Posterior cingulate gyrus (tissue), 11 donors: ENCODE measurements at places on chromosomes 16 and 17.

GRCh38 chr16:22732400-22732799 lies 81.6 kb upstream of the HS3ST2 start:
- DNase-seq, result no peak

DNA sequence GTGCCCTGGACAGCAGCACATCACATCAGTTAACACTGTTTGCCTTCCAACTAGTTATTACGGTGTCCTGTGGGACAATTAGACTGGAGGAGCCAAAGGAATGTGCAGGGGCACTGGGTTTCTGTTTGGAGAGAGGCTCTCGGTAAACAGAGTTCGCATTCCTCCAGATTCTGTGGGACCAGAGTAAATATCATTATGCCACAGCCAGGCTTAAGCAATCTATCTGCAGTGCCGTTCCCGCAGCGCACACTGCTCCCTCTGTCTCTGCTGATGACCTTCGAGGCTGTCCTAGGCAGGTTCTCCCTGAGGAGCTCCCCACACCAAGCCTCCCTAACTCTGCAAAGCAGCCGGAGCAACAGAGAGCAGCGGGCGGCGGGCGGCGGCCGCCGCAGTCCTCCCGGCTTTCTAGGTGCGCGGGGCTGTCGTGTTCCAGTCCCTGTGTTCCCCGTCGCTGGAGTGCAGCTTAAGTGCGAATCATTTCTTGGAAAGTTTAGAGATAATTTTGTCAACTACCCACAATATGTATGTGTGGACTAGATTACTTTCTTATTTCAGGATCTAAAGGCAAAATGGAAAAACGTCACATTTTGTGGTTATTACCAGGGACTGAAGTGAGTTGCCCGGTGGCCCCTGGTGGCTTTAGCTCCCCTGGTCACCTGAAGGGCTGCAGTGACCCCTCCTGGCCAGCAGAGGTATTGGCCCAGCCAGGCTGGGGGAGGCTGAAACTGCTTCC lies 43.3 kb downstream of the PGS1 start:
- DNase-seq, result peak; percentile 82

- no peak for DNase-seq
Observed at GRCh38 chr17:46737326-46737725, 81.2 kb downstream of the WNT3 start.

GRCh38 chr17:75976175-75976848 lies 2.7 kb downstream of the ACOX1 start:
- no peak for DNase-seq

- DNase-seq, result peak; percentile 45
Observed at GRCh38 chr17:7650509-7651096, at the start of gene ATP1B2. ATP1B2 (plus strand) TSS chr17:7650926; CDS start chr17:7651519, 593 bp downstream.

GRCh38 chr16:79833559-79833958 lies 233.0 kb upstream of the MAF start:
- no peak for DNase-seq

DNA sequence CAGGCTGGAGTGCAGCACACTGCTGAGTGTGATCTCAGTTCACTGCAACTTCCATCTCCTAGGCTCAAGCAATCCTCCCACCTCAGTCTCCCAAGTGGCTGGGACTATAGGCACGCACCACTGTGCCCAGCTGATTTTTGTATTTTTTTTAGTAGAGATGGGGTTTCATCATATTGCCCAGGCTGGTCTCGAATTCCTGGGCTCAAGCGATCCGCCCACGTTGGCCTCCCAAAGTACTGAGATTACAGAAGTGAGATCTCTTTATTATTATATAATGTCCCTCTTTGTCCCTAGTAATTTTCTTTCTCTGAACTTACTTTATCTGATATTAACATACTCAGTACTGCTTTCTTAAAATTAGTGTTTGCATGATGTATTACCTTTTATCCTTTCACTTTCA lies 8.3 kb downstream of the CFAP97D1 start:
- DNase-seq, result no peak

DNA sequence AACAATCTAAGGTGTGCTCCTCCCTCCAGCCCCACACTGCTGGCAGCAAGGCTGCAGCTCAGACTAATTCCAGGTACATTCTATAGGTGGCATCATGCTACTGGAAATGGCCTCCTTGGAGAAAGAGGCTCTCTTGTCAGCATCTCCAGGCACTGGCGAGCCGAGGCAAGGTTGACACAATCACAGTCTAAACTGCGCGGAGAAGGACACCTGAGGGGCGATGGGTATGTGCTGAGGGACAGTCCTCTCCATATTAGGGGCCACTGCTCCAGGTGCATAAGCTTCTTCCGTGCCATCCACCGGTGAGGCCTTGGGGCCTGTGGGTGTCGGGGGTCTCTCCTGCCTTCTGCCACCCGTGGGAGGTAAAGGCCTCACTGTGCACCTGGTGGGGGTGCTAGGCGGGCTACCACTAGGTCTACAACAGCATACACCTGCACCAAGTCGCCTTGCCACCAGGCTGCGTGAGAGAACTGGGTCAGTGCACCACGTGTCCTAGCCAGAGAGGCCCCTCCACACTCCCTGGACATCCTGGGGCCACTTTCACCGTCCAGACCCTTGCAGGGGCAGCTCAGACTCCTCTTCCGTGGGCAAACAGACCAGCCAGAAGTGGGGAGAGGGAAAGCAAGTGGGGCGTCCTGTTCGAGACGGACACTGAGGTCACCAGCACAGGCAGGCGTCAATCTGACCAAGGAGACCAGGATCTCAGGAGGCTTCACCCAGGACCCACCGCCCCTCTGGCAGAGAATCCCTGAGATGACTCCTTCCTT lies 12.1 kb upstream of the CBX8 start:
- no peak for DNase-seq

DNA sequence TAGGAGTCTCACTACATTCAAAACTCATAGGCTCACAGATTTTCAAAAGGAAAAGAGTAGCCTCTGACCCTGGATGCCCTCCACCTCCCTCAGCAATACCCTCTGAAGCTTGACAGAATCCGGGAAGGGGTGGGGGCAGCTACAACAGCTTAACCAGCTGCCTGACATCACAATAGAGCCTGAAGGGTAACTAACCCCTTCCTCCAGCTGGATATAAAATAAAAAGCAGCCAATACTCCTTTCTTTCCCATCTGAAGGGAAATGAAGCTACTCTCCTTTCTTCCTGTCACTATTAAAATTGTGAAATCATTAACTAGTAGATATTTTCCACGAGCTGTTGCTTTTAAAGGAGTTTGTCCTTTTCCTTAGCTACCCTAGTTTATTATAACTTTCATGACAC lies 24.0 kb downstream of the USP31 start:
- no peak for DNase-seq

DNA sequence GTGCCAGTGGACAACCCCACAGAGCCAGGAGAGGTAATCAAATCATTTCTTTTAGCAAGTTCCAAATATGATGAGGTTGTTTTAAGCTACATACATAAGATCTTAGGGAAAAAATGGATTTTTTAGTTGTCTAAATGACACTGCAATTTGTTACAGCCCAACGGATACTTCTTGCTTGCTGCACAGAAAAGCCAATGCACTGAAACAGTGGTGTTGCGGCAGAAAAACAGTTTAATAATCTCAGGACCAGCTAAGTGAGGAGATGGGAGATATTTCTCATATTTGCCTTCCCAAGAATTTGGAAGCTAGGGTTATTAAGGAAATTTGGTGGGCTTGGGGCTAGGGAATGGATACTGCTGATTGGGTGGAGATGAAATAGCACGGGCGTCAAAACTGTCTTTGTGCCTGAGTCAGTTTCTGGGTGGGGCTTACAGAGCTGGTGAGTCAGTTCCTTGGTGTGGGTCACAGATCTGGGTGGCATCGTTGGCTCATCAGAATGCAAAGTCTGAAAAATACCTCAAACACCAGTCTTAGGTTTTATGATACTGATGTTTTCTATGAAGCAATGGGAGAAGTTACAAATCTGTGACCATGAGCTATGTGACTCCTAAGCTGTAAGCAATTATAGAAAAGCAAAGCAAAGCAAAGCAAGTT lies 255.4 kb downstream of the IRX3 start:
- DNase-seq, result no peak

DNA sequence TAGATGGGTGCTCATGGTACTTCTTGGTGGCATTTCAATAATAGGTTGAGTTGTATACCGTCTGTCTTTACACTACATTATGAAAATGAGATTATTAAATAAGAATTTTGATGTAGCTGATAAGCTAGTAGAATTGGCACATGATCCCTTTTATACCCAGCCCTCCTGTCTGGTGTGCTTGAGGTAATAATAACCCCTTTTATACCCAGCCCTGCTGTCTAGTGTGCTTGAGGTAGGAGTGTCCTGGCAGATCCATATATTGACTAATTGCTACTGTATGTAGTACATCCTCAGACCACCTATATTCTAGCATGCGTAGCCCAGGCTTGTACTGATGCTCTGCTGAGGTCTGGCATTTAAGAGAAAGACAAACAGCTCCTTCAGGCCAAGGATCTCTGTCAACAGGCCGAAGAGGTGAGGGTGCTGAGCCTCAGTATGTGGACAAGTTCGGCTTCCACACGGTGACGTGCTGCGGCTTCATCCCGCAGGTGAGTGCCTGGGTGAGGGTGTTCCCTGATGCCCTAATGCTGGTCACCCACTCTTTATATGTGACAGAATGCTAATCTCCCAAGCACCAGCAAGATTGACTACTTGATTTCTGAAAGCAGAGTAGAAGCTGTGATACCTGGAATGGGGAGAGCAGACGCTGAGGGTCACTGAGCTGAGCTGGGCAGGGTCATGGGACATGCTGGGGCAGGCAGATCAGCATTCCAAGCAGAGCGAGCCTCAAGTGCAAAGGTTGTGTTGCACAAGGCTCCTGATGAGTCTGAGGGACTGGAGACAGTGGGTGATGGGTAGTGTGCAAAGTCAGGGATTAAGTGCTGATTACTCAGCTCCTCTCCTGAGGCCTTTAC lies 5.7 kb downstream of the FN3K start:
- DNase-seq, result no peak

- DNase-seq, result no peak
Observed at GRCh38 chr17:1498233-1498632, 5.7 kb upstream of the MYO1C start.

DNA sequence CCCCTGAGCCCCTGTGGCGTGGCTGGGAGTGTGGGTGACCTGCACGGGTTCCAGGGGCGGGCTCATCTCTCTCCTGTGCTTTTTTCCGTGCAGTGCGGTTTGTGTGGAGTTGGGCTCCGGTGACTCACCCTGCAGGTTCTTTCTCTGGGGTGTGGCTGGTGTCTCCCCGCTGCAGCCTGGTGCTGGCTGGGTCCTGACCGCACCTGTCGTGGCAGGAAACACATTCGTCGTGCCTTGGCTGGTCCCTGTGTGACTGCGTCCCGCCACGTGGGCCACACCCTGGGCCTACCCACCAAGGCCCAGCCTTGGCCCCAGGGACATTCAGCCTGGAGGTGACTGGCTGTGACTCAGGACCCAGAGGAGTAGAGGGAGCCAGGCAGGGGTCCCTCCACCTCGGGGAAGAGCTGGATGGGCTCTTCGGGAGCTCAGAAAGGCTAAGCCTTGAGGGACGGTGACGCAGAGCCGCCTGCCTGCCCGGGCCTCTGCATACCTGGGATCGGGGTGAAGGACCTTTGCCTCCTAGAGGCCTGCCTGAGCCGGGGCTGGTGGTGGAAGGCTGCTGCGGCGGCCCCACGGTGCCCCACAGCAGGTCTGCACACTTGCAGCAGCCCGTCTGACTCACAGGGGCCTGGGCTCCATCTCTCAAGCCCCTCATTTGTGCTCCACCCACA lies 7.8 kb downstream of the TRAF7 start:
- no peak for DNase-seq

GRCh38 chr17:77961741-77962140 lies 3.2 kb downstream of the TNRC6C start:
- DNase-seq, result no peak

GRCh38 chr17:2542456-2542855 lies 30.8 kb upstream of the METTL16 start:
- DNase-seq, result no peak

DNA sequence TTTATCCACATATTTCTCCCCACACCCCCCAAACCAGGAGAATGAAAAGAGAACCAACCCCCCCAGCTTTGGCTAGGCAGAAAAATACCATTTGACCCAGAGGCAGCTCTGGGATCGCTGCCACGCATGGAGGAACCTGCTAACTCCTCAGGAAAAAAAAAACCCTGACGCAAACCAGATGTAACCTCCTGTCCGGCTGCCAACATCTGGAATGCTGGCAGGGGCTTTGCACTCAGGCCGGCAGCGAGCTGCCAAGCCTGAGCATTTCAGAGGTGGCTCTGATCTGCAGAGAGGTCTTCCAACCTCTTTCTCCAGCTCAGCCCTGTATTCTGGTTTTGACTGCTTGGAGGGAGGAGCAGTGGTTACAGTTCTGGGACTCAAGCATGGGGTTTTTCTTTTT lies 8.2 kb downstream of the IGFBP4 start:
- DNase-seq, result no peak
